ENCODE measurements at places on chromosomes 11 and 22.

DNA sequence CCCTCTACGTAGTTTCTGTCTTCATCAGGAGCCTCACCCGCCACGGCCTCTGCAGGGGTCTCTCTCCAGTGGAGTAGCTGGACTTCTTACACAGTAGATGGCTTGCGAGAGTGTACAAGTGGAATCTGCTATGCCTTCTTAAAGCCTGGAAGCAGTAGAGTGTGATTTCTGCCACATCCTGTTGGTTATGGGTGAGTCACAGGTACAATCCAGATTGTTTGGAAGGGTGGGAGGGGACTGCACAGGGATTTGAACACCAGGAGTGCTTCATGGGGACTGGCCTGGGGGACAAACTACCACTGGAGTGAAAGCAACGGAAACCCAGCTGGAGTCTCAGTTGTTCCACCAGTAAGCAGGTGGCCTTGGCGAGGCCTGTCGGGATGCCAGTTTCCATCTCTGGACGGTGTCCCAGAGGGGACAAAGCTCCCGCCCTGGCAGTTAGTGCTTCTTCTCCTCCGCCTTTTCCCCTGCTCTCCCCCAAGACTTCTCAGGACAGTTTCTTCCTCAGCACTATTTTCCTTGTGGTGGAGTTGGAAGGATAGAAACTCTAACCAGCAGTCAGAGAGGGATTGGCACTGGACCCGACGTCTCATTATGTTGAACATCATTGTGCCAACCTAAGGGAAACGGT lies 85.0 kb upstream of the RCN1 start:
- no peak for DNase-seq

- peak; percentile 53 for DNase-seq
Observed at GRCh38 chr11:130782361-130783222, 133.7 kb downstream of the SNX19 start.

DNA sequence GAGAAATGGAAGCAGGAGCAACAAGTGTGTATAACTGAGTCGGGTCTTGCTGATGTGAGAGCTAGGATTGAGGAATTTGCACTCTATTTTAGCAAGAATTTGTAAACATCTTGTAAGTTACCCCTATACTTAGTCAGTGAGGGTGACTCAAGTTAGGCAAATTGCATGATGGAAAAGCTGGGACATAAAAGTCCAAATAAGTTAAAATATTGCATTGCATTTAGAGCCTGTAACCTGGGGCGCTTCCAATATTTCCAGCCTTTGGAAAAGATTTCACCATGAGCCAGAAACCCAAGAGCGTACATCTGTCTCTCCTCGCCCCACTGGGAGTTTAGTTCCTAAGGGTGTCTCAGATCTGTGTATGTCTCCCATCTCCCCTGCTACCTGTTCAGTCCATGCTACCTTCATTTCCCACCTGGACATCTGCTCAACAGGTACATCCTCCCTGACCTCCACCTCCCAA lies 37.0 kb upstream of the ACCSL start:
- DNase-seq: no peak

- no peak for DNase-seq
Observed at GRCh38 chr22:37500745-37501609, 14.8 kb upstream of the MFNG start.

- DNase-seq: no peak
Observed at GRCh38 chr11:91921974-91922373, 302.6 kb upstream of the FAT3 start.

All from urinary bladder (tissue), 4 donors.